Caco-2 (cell line): ENCODE measurements at places on chromosomes 16 and 17. TPM values are rescaled to one million over a fixed set of nuclear protein-coding genes. Genes with fewer than 3 reads are reported as not detected.

The CTRB2 gene
- total RNA-seq, result not detected in 2 replicates

The CCL8 gene
- total RNA-seq, result not detected in 2 replicates

The ITGAX gene
- total RNA-seq, result not detected in 2 replicates

The G6PC1 gene
- not detected in 2 replicates for total RNA-seq

The PIRT gene
- total RNA-seq, result not detected in 2 replicates

The PRM2 gene
- total RNA-seq, result not detected in 2 replicates

- no peak overlapping the region for H3K4me3 ChIP-seq
- peaks cover 4% of the 10 kb centered on the region; the same call in 1 of the 2 replicates for H3K4me1 ChIP-seq
- H3K36me3 ChIP-seq, result peaks cover 4% of the 10 kb centered on the region
- DNase-seq, result no peak
These were observed 54.0 kb upstream of the RHBDL3 start for GRCh38 chr17:32211671-32212070.

GRCh38 chr16:6949240-6949639, 383.4 kb upstream of the RBFOX1 start:
- H3K27me3 ChIP-seq, result no peaks in the 10 kb centered on the region
- no peaks in the 10 kb centered on the region for H3K36me3 ChIP-seq
- DNase-seq, result no peak
- no peak overlapping the region for H3K27ac ChIP-seq

DNA sequence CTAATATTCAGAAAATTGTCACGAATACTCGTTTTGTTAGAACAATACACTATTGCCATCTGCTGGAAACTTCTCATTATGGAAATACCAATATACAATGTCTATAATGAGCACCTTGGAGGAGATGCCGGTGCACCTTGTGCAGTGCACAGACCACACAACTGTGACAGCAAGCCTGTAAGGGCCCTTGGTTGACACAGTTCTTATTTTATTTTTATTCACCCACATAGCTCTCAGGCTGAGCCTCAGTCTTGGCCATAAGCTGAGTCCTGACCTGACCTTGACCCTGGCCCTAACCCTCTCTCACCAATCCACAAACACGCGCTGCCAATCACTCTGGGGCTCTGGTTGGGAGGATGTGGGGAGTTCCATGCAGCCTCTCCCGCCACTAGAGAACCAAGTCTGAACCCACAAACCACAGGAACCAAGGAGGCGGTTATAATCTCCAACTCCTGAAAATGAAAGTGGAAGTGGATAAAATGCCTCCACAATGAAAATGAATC, 7.6 kb downstream of the AIPL1 start:
- no peak overlapping the region for H3K27ac ChIP-seq
- H3K27me3 ChIP-seq, result no peaks in the 10 kb centered on the region
- H3K36me3 ChIP-seq, result no peaks in the 10 kb centered on the region
- no peak for DNase-seq
- no peaks in the 10 kb centered on the region for H3K4me1 ChIP-seq
- H3K4me3 ChIP-seq, result no peak overlapping the region

DNA sequence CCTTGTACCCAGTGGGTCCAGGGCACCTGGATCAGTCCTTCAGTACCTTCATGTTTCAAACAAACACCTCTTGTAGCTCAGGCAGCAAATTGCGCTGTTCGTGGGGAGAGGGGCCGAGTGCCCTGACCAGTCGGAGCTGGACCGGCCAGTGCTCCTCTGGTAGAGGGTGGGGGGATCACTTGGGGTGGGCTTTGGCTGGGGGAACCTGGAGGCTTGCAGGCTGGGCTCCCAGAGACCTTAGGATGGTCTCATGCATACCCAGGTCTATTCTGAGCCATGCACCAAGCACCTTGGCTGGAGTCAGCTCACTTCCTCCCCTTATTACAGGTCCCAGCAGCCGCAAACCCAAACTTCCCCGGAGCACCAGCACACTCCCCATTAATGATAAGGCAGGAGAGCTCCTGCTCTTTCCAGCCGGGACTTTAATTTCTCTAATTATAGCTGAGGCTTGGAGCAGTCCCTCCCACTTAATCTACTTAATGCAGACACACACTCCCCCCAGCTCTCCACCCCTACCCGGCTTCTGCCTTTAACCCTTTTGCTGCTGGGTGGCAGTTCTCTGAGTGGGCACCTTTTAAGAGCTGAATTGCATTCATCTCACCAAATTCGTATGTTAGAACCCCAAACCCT, 26.3 kb upstream of the MGAT5B start:
- H3K27me3 ChIP-seq, result no peaks in the 10 kb centered on the region
- DNase-seq, result peak; percentile 44
- H3K36me3 ChIP-seq, result no peaks in the 10 kb centered on the region
- no peak overlapping the region for H3K4me3 ChIP-seq
- H3K4me1 ChIP-seq, result peaks cover 11% of the 10 kb centered on the region; the same call in 1 of the 2 replicates
- no peak overlapping the region for H3K27ac ChIP-seq

DNA sequence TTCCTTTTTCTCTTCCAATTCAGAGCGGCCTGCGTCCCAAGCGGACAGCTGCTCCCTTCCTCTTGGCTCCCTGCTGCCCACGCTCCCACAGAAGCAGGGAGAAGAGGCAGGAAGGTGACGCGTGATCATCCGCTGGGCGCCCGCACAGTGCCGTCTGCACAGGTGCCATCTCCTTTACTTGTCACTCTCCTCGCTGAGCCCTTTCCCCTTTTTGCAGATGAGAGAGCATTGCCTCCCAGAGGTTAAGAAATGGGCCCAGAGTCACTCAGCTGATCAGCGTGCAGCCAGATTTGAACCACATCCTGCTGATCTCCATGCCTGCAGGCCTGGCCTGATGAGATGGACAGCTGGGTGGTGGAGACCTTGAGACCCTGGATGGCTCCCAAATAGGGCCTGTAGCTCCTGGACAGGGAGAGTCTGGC, 299.8 kb downstream of the SEC14L1 start:
- no peak overlapping the region for H3K27ac ChIP-seq
- DNase-seq, result no peak
- no peaks in the 10 kb centered on the region for H3K27me3 ChIP-seq
- H3K4me1 ChIP-seq, result peaks cover 10% of the 10 kb centered on the region; the same call in 1 of the 2 replicates

DNA sequence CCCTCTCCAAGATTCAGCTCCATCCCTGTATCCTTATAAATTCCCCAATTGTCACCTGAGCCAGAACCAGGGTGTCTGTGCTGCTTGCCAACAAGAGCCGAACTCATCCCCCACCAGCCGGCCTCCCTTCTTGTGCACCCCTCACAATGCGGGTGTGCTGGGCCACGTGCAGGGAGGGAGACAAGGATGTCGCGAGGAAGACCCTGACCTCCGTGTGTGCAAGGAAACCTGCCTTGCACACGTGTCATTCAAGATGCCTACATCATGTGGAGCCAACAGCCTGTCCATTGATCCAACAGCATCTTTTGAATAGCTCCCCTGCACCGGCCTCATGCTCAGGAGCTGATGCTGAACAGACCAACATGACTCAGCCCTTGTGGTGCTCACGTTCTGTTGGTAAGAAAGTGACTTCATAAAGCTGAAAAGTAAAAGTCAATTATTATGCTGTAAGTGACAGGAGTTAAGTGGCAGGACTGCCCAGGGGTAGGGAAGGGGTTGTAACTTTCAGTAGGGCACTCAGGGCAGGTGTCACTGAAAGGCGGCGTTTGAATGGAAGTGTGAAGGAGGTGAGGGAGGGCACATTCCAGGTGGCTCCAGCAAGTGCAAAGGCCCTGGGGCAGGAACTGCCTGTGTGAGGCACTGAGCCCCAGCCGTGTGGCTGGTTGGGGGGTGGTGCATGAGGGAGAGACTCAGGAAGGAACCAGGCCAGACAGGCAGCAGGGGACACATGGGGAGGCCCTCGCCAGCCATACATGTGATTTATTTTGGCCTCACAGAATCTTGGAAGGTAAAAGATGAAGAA, 302.2 kb downstream of the FOXL1 start:
- DNase-seq, result no peak
- H3K27me3 ChIP-seq, result 0 out of 2 replicates have a peak, but pooled peaks cover 2% of the 10 kb centered on the region
- no peak overlapping the region for H3K4me3 ChIP-seq

- no peak overlapping the region for H3K27ac ChIP-seq
- no peaks in the 10 kb centered on the region for H3K4me1 ChIP-seq
- H3K4me3 ChIP-seq, result no peak overlapping the region
- no peak for DNase-seq
- no peaks in the 10 kb centered on the region for H3K36me3 ChIP-seq
- no peaks in the 10 kb centered on the region for H3K27me3 ChIP-seq
These were observed 337.4 kb upstream of the HSBP1 start for GRCh38 chr16:83470416-83470815.

- no peak for DNase-seq
- no peaks in the 10 kb centered on the region for H3K4me1 ChIP-seq
- no peaks in the 10 kb centered on the region for H3K36me3 ChIP-seq
- no peaks in the 10 kb centered on the region for H3K27me3 ChIP-seq
- no peak overlapping the region for H3K4me3 ChIP-seq
- no peak overlapping the region for H3K27ac ChIP-seq
These were observed 44.8 kb downstream of the PITPNC1 start for GRCh38 chr17:67421869-67422273.

GRCh38 chr16:46911650-46912049, 27.5 kb downstream of the GPT2 start:
- peaks cover 6% of the 10 kb centered on the region; the same call in 1 of the 2 replicates for H3K4me1 ChIP-seq
- DNase-seq, result no peak
- no peak overlapping the region for H3K4me3 ChIP-seq
- peaks cover 7% of the 10 kb centered on the region for H3K36me3 ChIP-seq

DNA sequence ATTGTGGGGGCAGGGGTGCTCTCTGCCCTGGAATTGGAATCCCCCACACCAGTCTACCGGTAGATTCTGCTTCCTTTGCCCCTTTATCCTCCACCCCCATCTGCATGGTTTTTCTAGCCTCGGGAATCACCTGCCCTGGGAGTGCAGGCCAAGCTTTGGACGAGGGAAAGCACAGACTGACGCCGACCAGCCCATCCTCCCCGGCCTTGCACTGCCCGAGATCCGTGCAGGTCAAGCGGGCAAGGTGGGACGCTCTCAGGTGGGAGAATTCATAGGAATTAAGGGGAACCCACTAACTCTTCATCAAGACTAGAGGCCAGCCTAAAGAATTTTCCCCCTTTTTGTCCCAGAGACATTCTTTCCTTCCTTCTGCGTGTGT, 9.9 kb upstream of the HOXB13 start:
- H3K27ac ChIP-seq, result no peak overlapping the region
- H3K27me3 ChIP-seq, result peaks cover 1% of the 10 kb centered on the region; the same call in 1 of the 2 replicates
- no peak for DNase-seq
- H3K36me3 ChIP-seq, result no peaks in the 10 kb centered on the region
- no peaks in the 10 kb centered on the region; the same call in 1 of the 2 replicates for H3K4me1 ChIP-seq

- no peaks in the 10 kb centered on the region for H3K4me1 ChIP-seq
- no peak within 1 kb of the TSS for H3K27ac ChIP-seq
- DNase-seq, result no peak
- H3K4me3 ChIP-seq, result peak within 1 kb of the TSS; percentile 30
These were observed at the start of gene MMP2 for GRCh38 chr16:55478827-55479429. TSS of gene MMP2 (plus strand) at chr16:55479198. CDS start at chr16:55479480, 282 bp downstream.

DNA sequence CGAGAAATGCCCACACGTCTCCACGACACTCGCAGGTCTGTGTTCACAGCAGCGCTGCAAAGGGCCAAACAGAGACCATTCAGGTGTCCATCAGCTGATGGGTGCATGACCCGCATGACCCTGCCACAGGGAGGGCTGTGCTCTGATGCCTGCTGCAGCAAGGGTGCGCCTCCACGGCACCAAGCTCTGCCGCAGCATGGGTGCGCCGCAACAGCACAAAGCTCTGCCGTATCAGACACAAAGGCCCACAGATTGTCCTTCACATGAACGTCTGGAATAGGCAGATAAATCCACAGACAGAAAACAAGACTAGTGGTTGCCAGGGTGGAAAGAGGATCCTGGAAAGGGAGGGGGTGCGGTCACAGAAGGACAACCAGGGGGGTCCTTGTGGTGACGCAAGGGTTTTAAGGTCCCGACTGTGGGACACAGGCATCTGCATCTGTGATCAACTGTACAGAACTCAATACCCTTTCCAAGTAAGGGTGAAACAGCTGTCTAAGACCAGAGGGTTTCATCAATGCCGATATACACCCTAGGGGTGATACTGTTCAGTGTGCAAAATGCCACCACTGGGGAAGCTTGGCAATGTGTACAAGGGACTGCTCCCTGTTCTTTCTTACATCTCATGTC, 121.0 kb downstream of the ANKRD11 start:
- no peak overlapping the region for H3K4me3 ChIP-seq
- H3K27me3 ChIP-seq, result no peaks in the 10 kb centered on the region
- no peak for DNase-seq
- H3K36me3 ChIP-seq, result no peaks in the 10 kb centered on the region

- no peak overlapping the region for H3K27ac ChIP-seq
- H3K36me3 ChIP-seq, result no peaks in the 10 kb centered on the region
- no peak for DNase-seq
These were observed 73.5 kb downstream of the GOSR1 start for GRCh38 chr17:30550512-30551273.

DNA sequence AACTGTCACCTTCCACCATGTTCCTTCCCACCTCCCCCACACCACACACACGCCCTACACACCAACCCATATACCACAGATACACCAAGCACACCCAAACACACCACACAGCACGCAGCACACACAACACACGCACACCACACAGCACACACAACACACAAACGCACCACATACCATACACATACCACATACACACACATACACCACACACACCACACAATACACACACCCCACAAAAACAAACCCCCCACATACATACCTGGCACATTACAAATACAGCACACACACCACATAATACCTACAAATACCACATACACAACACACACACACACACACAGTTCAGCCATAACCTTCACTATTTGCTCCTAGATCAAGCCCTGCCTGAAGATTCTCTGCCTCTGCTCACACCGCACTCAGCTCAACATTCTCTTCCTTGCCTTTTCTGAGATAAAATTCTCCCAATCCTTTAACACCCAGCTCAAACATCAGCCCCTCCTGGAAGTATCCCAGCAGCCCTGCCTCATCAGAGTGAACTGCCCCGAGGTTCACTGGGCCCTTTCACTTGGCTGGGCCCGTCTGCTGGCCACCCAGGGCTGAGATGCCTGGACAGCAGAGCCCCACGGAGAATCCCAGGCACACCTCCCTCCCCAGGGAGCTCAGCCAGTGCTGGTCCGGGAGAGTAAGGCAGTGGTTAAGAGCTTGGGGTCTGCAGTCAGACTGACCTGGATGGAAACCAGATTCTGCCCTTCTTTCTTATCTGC, 31.9 kb upstream of the CPNE2 start:
- no peak overlapping the region for H3K27ac ChIP-seq
- H3K27me3 ChIP-seq, result no peaks in the 10 kb centered on the region
- H3K4me1 ChIP-seq, result no peaks in the 10 kb centered on the region
- no peaks in the 10 kb centered on the region for H3K36me3 ChIP-seq
- no peak overlapping the region for H3K4me3 ChIP-seq

DNA sequence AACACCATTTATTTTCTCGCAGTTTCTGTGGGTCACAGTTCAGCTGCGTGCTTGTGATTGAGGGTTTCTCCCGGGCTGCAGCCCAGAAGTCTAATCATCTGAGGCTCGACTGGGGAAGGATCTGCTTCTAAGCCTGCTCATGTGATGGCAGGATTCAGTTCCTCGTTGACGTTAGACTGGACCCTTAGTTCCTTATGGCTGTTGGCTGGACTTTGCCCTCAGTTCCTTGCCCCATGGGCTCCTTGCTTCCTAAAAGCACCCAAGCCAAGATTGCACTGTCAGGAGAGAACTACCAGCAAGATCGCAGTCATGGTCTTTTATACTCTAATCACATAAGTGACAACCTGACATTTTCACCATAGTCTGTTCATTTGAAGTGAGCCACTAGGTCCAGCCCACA, 250.0 kb downstream of the PRKCA start:
- H3K4me3 ChIP-seq, result no peak overlapping the region
- no peak for DNase-seq
- no peaks in the 10 kb centered on the region for H3K36me3 ChIP-seq
